ENCODE measurements at places on chromosomes 11 and 22.

- no peak for DNase-seq
Observed at GRCh38 chr11:130720232-130721022, 195.9 kb downstream of the SNX19 start.

DNA sequence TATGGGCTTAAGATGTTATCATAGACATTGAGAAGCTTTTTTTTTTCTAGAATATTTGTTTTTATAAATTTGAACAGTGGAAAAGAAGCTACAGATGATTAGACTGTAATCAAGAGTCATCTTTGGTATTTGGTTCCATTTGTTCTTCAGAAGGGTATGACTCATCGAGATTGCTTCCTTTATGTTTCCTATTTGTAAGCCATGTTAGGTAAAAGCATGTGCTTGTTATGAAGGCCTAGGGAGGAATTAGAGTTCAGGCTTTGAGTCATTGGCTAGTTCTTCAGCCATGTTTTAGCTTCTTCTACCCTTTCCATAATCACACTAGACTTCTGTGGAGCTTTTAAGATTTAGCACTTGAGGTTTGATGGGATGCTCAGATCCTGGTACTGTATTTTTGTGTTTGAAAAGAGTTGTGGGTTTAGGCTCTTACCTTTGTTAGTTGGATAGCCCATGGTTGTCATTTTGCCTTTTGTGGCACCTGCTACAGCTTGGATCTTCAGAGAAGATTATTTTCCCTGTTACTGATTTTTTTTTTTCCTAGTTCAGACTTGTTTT, 44.3 kb downstream of the POLD3 start:
- no peak for DNase-seq

- DNase-seq = no peak
Observed at GRCh38 chr11:88404932-88405710, 67.6 kb upstream of the CTSC start.

GRCh38 chr11:117647872-117648271, 149.1 kb downstream of the DSCAML1 start:
- no peak for DNase-seq

DNA sequence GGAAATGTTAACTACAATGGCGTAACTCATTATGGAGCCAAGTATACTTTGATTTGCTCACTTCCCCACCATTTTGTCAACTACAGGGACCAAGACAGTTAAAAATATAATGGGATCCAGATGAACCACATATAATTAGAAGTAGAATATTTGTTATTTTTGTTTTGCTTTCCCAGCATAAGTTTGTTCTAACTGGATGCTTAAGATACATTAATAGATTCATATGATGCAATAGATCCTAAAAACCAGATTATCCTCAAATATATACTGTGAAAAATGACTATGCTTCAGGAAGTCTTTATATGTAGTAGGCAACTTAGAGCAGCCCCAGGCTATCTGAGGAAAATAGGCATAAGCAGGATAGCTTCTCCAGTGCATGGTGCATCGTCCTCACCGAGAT, 38.3 kb downstream of the SESN3 start:
- DNase-seq = no peak

- no peak for DNase-seq
Observed at GRCh38 chr11:128714123-128714522, 20.3 kb downstream of the FLI1 start.

GRCh38 chr11:60069450-60069849, 13.0 kb downstream of the MS4A3 start:
- no peak for DNase-seq

GRCh38 chr11:123570939-123571580, 83.4 kb downstream of the SCN3B start:
- DNase-seq = no peak

DNA sequence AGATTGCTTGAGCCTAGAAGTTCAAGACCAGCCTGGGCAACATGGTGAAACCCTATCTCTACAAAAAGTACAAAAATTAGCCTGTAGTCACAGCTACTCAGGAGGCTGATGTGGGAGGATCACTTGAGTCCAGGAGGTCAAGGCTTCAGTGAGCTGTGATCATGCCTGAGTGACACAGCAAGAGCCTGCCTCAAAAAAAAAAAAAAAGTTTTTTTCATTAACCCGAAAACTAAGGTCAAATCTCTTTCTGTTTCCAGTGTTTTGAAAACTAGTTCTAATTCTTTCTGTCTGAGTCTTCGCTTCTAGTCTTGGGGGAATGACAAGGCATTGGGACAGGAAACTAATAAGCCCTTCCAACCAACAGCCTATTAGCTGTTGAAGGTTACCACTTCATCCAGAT, 57.6 kb downstream of the LIF start:
- DNase-seq = no peak

GRCh38 chr11:63277345-63277943, 34.0 kb upstream of the SLC22A25 start:
- DNase-seq = no peak

DNA sequence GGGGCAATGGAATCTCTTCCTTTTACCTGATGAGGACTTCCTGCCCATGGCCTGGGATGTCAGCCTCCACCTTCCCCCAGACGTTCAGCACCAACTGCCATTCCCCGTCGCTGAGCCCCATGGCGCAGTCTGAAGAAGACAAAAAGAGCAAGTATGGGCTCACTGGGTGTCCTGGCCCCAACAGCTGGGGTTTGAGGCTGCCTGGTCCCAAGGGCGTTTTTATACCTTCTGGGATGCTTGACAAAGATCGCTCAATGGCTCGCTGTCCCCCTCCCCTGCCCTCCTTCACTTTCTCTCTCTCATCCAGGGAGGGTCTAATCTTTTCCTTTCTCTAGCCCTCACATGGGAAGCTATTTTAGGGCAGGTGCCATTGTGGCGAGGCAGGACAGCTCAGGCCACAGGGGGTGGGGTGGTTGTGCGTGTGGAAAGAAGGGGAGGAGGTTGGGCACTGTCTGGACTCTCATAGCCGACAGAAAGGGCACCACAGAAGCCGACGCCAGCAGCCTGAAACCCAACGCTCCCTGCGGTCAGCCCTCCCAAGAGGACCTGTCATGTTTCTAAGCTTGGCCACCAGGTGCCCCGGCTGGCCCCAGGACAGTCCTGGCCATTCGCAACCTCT, at the start of gene MB:
Gene MB, minus strand, starts transcription at position 193 of the 619 bp plus-strand sequence. Its CDS starts 72 bp downstream, at position 121.
- no peak for DNase-seq

DNA sequence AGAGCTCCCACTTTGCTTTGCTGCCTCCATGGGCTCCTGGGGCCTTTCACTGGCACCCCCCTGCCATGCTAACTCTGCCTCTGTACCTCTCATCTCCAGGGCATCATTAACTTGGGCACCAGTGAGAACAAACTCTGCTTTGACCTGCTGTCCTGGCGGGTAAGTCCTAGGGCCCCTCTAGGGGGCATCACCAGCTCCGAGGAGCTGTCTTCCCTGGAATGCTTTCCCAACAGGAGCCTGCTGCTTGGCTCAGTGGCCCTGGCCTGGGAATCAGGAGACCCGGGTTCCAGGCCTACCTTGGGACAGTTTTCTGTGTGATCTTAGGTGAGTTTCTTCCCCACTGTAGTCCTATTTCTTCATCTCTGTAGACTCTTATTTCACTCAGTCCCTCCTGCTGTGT, 5.1 kb downstream of the ACCS start:
- no peak for DNase-seq

- DNase-seq = no peak
Observed at GRCh38 chr22:21921729-21922128, 30.9 kb downstream of the PPM1F start.

DNA sequence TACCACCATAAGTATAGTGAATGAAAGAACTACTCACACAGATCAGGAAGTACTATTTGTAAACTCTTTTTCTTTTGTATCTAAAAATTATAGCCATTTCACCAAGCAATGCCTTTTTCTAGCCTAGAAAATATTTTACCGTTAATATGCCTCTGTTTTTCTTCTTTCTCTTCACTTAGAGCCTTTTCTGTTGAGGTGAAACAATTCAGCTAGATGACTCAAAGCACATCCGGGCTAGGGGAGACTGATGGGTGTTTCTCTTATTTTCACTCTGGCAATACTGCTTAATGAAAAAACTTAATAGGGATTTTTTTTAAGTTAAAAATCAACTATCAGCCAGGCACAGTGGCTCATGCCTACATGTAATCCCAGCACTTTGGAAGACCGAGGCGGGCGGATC, 93.3 kb downstream of the SGSM3 start:
- DNase-seq = no peak

GRCh38 chr11:2887515-2888195, 2.1 kb upstream of the CDKN1C start:
- no peak for DNase-seq

DNA sequence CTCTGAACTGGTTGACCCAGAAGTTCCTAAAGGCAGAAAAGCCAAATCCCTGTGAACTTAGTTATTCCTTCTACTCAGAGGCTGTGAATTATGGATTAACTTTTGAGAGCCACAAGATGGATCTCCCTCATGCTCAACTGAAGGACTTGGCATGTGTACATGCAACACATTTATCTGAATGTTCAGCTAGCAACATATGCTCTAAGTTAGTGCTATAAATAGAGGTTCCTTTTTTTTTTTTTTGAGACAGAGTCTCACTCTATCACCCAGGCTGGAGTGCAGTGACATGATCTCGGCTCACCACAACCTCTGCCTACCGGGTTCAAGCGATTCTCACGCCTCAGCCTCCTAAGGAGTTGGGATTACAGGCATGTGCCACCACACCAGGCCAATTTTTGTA, 40.1 kb downstream of the EIF4ENIF1 start:
- no peak for DNase-seq

DNA sequence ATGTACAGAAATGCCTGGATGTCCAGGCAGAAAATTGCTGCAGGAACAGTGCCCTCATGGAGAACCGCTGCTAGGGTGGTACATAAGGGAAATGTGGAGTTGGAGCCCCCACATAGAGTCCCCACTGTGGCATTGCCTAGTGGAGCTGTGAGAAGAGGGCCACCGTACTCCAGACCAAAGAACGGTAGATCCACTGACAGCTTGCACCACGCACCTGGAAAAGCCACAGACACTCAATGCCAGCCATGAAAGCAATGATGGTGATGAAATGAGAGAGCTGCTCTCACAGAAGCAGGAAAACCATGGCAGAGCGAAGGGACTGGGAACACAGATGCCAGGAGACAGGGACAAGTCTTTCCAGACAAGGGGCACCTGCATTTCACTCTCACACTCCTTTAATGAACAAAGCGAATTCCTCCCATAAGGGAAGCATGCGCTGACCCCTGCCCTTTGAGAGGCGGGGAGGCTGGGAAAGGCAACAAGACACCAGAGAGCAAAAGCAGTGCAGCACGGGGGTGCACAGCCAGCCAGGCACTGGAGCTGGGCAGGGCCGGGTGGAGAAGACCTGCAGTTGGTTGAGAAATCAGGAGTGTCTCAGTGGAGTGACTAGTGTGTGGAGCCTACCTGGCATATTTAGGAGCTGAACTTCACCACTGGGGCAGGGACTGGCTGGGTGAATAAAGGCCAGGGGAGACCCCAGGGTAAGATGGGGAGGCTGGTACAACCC, 1025.2 kb downstream of the TBC1D22A start:
- no peak for DNase-seq

DNA sequence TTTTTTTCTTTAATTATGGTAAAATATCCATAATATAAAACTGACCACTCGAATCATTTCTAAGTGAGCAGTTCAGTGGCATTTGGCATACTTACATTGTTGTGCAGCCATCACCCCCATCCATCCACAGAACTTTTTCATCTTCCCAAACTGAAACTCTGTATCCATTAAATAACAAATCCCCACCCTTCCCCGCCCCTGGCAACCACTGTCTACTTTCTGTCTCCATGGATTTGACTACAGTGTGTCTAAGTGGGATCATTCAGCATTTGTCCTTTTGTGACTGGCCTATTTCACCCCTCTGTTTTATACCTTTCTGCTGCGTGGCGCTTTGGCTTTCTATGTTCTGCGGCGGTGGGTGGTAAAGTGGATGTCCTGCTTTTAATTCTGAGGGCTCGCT, 49.1 kb downstream of the RTN4R start:
- DNase-seq = no peak

- no peak for DNase-seq
Observed at GRCh38 chr22:50267591-50268390, 2.4 kb downstream of the MAPK11 start.

- no peak for DNase-seq
Observed at GRCh38 chr11:67289226-67289650, at the start of gene ANKRD13D. ANKRD13D (plus strand) TSS chr11:67289303; CDS start chr11:67289461, 158 bp downstream.

DNA sequence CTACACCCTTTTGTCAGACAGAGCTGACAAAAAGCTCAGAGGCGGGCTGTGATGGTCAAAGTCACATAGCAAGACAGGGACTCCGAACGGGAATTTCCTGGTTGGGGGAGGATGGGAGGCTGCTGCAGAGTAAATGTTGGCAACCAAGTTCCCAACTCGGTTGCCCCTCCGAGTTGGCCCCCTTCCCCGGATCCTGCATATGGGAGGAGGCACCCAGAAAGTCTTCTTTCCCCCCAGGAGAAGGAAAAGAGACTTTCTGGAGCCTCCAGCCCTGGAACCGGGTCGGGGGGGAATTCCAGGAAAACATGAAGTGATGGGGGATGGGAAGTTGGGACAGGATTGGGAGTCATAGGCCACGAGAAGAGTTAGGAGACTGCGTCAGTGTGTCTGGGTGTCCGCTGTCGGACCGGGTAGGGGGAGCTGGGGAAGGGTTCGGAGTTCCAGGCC, 614 bp downstream of the SELENOM start:
- DNase-seq = no peak

DNA sequence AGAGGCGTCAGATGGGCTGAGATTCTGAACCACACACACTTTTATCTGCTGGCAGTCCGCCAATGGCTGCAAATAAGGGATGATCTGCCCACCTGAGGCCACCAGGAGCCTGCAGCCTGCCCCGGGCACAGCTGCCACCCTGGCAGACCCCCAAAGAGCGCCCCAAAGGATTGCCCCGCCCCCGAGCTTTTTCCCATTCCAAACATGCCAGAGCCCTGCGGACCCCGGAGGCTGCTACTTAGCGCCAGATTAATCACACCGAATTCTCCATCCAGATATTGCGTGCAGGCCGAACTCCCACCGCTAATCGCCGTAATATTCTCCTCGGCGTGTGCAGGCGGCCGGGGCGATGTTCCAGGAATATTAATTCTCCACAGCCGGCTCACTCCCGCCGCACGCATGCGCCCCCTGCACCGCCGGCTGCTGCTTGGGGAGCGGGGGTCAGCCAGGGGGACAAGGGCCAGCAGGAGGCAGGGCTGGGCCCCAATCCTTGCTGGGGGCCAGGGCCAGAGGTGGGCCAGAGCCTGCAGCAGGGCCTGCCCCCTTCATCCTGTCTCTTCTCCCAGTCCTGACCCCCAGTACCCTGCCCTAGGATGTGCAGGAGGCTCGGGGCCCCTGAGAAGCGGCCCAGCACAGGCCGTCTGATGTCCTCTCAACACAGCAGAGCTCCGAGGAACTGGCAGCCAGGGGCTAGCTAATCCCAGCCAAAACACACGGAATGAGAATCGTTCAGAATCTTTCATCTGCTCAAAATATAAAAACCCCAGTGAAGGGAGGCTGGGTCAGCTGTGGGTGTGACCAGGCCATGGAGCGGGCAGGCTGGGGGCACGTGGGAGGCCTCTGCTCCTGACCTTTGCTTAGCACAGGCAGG, 19.5 kb upstream of the TCF20 start:
- no peak for DNase-seq

- DNase-seq = no peak
Observed at GRCh38 chr11:7281079-7281478, 29.4 kb downstream of the SYT9 start.
